ENCODE measurements at places on chromosomes 5 and 9. TPM values are rescaled to one million over a fixed set of nuclear protein-coding genes. Genes with fewer than 3 reads are reported as not detected.

The IL3 gene
- 71.3 TPM for total RNA-seq

The OBP2B gene
- total RNA-seq: not detected

The SRP19 gene
- 74.3 TPM for total RNA-seq

The FGF18 gene
- total RNA-seq: 0.17 TPM

The PCDHB2 gene
- not detected for total RNA-seq

The NKD2 gene
- 3.3 TPM for total RNA-seq

The ZDHHC11 gene
- 13.6 TPM for total RNA-seq

The MAP3K1 gene
- 27.9 TPM for total RNA-seq

The SPINK4 gene
- not detected for total RNA-seq

The ISCA1 gene
- 30.1 TPM for total RNA-seq

The FKBP15 gene
- total RNA-seq: 36.7 TPM

The ZFP37 gene
- total RNA-seq: 0.33 TPM

The PSMD5 gene
- 63.7 TPM for total RNA-seq

The SEMA6A gene
- 0.24 TPM for total RNA-seq

The NUTM2F gene
- not detected for total RNA-seq

The MEIKIN gene
- not detected for total RNA-seq

The ECSCR gene
- 1.7 TPM for total RNA-seq

The PCDH1 gene
- 0.17 TPM for total RNA-seq

The ALDOB gene
- total RNA-seq: not detected

The CAVIN4 gene
- 0.19 TPM for total RNA-seq

The MEGF10 gene
- total RNA-seq: not detected

The NR6A1 gene
- total RNA-seq: 2.3 TPM

The GABRA6 gene
- not detected for total RNA-seq

The RAB3C gene
- total RNA-seq: not detected

The MAMDC4 gene
- total RNA-seq: 24.7 TPM

The ENTPD8 gene
- not detected for total RNA-seq

The TOMM5 gene
- total RNA-seq: 193 TPM

The ANKRD55 gene
- 1.0 TPM for total RNA-seq

The SELENOP gene
- not detected for total RNA-seq

The SPAAR gene
- not detected for total RNA-seq

The CNTFR gene
- total RNA-seq: not detected

The LRRC70 gene
- total RNA-seq: 0.73 TPM

The PCDHA3 gene
- total RNA-seq: not detected

The IRX2 gene
- not detected for total RNA-seq

The PLCXD3 gene
- not detected for total RNA-seq

The SOHLH1 gene
- total RNA-seq: not detected

The FGFR4 gene
- total RNA-seq: 1.6 TPM

The TRIM36 gene
- total RNA-seq: 0.12 TPM

The FOXI1 gene
- not detected for total RNA-seq

The TIFAB gene
- not detected for total RNA-seq

The ANGPTL2 gene
- not detected for total RNA-seq

The JMY gene
- total RNA-seq: 5.6 TPM

The OR1J2 gene
- total RNA-seq: not detected

The OR13C2 gene
- total RNA-seq: not detected

The ISL1 gene
- not detected for total RNA-seq

The TAF1L gene
- total RNA-seq: not detected

The MPDZ gene
- not detected for total RNA-seq

The PSD2 gene
- total RNA-seq: not detected
